CD4-positive, CD25-positive, alpha-beta regulatory T cell (primary cell): ENCODE measurements at places on chromosomes 3 and 15. TPM values are rescaled to one million over a fixed set of nuclear protein-coding genes. Genes with fewer than 3 reads are reported as not detected.

SLC6A1 gene
- not detected for polyA plus RNA-seq

ACTR8 gene
- 20.0 TPM for polyA plus RNA-seq

DLL4 gene
- polyA plus RNA-seq, result not detected

CCDC191 gene
- 0.87 TPM for polyA plus RNA-seq

PIF1 gene
- polyA plus RNA-seq, result not detected

CMSS1 gene
- 21.2 TPM for polyA plus RNA-seq

DLEC1 gene
- 0.64 TPM for polyA plus RNA-seq

VILL gene
- 9.0 TPM for polyA plus RNA-seq

CPN2 gene
- polyA plus RNA-seq, result not detected

RTP4 gene
- 24.6 TPM for polyA plus RNA-seq

CD200R1 gene
- polyA plus RNA-seq, result 3.9 TPM

PRKCI gene
- 18.6 TPM for polyA plus RNA-seq
